Activated naive CD4-positive, alpha-beta T cell (primary cell): ENCODE measurements at places on chromosomes 3 and 15.

- no peak for DNase-seq
Measured at GRCh38 chr3:31013843-31014242, 119.4 kb upstream of the GADL1 start.

DNA sequence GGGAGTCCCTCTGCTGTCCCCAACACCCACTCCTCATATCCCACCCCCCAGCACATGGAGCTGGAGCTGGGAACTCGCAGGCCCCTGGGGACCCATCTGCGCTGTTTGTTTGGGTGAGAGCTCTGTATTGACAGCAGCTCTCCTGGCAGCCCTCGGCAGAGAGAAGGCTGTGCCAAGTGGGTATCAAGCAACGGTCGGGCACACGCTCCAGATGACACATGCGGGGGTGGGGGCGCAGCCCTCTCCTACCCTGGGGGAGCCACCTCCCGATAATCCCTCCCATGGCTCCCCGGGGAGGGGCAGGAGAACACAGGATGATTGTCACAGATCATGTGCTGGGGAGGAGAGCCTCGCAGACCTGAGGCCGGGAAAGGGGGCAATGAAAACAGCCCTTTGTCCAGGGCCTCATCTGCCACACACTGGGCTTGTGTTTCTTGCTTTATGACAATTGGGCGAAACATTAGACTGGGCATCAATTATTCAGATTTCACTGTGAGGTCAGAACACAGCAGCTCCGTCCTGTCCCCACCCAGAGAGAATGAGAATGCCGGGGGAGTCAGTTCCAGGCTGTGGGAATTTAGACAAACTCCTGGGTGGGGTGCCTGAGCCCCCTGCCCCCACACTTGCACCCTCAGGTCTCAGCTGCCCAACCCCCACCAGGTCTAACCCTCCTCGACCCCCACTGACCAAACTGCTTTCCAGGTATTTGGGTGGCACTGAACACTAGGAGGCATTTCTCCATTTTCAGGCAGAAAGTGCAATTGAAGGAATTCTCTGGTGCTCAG is 46.4 kb upstream of the KLF13 start:
- DNase-seq, result no peak

GRCh38 chr3:48299746-48300712 is 33.4 kb downstream of the SPINK8 start:
- DNase-seq, result peak; percentile 4

GRCh38 chr15:65595960-65596359 is 15.0 kb downstream of the INTS14 start:
- no peak for DNase-seq

DNA sequence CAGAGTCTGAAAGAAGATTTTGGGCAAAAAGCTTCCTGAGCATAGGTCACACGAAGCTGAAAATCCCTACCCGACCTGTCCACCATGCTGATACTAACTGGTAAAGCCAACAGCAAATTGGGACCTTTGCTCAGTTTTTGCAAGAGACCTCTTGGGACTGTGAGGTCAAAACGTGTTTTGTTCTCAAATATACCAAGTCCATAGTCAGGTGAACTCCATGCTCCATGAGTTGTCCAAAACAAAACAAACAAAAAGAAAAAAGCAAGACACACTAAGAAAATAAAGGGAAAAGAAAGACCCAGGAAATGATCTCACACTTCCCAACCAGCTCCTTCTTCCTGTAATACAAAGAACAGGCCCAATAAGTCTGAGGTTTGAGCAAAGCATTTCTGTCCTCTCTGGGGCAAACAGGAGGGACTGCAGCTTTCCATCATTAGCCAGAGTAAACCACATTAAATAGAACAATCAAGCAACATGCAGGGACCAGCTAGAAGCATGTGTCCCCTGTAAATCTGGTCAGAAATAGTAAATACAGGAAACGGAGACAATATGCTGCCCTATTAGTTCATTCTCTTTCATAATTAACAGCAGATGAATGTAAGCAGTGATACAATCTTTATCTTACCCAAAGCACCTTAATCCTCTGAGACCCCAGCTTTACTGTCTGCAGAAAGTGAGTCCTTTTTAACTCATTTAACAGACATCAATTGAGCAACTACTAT is 125.0 kb upstream of the LIPC start:
- no peak for DNase-seq

DNA sequence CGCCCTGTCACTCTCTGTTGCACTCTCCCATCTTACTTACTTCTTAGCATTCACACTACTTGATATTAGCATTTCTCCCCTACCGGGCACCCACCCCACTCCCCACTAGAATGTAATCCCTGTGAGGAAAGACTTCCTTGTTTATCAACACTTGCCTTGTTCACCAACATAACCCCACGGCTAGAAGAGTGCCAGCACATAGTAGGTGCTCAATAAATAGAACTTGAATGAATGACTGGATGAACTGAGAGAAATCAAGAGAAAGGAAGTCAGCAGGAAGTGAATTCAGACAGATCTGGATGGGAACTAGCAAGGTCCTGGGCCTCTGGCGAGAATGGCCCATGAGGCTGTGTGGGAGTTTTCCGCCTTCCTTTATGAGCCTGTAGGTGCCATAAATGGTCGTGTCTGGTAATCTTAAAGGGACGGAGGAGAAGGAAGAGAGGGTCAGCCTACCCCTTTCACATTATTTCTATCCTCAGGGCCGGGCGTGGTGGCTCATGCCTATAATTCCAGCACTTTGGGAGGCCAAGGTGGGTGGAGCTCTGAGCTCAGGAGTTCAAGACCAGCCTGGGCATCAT is 42.4 kb upstream of the HERC1 start:
- no peak for DNase-seq

DNA sequence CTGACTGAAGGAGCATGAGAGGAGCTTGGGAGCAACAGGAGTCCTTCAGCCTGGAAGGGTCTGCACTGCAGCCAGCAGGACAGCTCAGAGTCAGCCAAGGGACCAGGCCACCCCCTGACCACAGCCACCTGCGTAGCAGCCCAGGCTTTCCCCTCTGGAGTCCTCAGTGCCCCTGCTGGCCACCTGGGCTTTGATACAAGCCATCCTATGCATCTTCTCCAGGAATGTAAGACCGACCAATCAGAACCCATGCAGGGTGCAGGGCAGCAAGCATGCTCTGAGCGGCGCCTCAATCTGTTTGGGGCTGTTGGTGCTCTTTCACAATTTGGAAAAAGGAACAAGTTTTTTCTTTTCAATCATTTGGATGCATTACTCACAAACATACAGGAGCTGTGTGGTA is 52.0 kb downstream of the DZIP1L start:
- no peak for DNase-seq

GRCh38 chr15:35746121-35746520 is 200.2 kb upstream of the DPH6 start:
- no peak for DNase-seq

DNA sequence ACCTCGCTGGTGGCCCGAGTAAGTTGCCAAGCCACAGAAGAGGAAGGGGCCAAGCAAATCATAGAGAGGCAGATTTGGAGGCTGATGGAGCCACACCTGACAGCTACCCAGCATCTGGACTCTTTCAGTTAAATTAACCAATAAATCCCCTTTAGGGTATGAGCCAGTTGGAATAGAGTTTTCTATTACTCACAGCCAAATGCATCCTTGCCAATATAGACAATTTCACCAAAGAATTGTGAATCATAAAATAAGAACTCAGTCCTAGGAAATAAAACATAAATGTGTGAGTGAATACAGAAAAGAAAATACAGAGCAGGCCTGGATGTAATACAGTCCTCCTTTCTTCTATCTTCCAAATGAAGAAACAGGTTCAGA is 161.6 kb upstream of the ANKRD28 start:
- no peak for DNase-seq
